ENCODE measurements at places on chromosomes 3 and 15. TPM values are rescaled to one million over a fixed set of nuclear protein-coding genes. Genes with fewer than 3 reads are reported as not detected.

DNA sequence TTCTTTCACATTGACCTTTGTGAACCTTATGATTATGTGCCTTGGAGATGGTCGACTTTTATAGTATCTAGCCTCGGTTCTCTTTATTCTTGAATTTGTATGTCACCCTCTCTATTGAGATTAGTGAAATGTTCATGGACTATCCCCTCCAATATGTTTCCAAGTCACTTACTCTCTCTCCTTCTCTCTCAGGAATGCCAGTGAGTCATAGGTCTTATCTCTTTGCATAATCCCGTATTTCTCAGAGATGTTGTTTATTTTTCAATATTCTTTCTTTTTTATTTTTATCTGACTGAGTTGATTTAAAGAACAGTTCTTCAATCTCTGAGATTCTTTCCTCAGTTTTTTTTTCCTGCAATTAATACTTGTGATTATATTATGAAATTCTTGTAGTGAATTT lies 411.6 kb upstream of the CADM2 start:
- DNase-seq: no peak

- DNase-seq: no peak
Measured at GRCh38 chr3:175266478-175266877, 407.3 kb downstream of the NAALADL2 start.

DNA sequence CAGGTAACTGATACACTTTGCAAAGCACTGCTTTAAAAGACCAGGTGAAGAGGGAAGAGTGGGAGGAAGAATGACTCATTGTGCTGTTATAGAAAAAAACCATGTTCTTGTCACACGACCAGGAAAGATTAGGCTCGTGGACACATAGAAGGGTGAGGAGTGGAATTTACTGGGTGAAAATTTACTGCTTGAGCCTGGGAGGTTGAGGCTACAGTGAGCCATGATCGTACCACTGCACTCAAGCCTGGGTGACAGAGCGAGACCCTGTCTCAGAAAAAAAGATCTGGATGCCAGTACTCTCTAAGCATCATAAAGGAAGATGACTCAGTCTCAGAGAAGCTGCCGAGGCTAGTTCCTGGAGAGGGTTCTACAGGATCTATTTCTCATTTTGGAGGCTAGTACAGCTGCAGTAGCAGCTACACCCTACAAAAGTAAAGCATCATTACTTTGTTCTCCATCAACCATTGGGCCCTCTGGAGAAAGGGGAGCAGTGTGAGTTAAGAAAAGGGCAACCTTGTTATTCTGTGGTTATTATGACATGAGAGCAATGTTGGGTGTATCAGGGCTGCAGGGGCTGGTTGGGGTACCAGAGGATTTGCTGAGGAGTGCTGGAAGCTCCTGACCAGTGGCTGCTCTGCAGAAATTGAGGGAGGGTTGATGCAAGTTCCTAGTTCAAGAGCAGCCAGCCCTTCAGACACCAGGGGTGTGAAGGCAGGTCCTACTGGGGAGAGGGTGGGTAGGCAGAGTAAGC lies 75.4 kb downstream of the CMTM8 start:
- DNase-seq: no peak

GRCh38 chr15:100696452-100696851 lies 94.1 kb downstream of the ASB7 start:
- no peak for DNase-seq

TEX55 gene
- not detected for total RNA-seq

All from HFFc6 (cell line).